ENCODE measurements at places on chromosomes 7 and 10.
A peak's percentile ranks its signal among the peaks of the same experiment; 100 is the strongest.

- H3K27me3 ChIP-seq = peaks cover 12% of the 10 kb centered on the region
- H3K4me1 ChIP-seq = no peaks in the 10 kb centered on the region
- no peak for DNase-seq
- no peak overlapping the region for H3K4me3 ChIP-seq
- H3K27ac ChIP-seq = no peak overlapping the region
- H3K36me3 ChIP-seq = no peaks in the 10 kb centered on the region
Measured at GRCh38 chr10:77661100-77661499, 23.5 kb upstream of the KCNMA1 start.

- no peak overlapping the region for H3K4me3 ChIP-seq
- H3K27me3 ChIP-seq = peaks cover 19% of the 10 kb centered on the region
- peaks cover 25% of the 10 kb centered on the region for H3K4me1 ChIP-seq
- no peak overlapping the region for H3K27ac ChIP-seq
- no peaks in the 10 kb centered on the region for H3K36me3 ChIP-seq
- DNase-seq = no peak
Measured at GRCh38 chr7:128166603-128167041, 74.5 kb upstream of the LEP start.

DNA sequence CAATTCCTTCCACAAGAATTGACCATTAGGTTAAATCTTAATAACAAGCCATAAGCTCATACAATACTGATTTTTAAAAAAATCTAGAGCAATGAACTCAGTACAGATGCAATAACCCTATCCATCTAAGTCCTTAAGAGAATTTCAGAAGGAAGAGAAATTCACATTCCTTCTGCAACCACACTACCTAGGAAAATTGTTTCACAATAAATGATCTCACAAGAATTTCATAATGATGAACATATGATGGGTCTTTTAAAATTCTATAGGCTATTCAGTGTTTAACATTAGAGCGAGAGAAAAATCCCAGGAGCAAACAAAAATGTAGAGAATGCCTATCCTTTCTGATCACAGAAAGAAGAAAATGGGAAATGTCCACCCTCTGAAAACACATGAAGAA, 70.0 kb upstream of the MAGI2 start:
- H3K27ac ChIP-seq = no peak overlapping the region
- no peaks in the 10 kb centered on the region for H3K36me3 ChIP-seq
- H3K27me3 ChIP-seq = no peaks in the 10 kb centered on the region
- DNase-seq = no peak

DNA sequence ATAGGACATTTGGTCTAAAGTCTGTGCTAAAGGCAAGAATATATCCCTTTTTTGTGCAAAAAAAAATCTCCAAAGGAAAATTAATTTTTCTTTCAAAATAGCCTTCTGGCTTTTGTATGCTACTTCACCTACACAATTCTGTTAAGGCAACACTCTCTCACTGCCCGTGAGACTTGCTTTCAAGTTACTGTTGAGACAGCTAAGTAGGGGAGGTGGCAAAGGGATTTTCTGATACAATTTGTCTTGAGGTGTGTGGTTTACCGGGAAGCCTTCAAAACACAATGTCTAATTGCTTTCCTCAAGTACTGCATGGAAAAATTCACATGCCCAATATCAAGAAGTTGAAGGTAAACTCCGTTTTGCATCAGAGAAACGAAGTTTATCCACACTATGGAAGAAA, 50.8 kb upstream of the RSU1 start:
- H3K27me3 ChIP-seq = no peaks in the 10 kb centered on the region
- no peak for DNase-seq
- peaks cover 10% of the 10 kb centered on the region for H3K4me1 ChIP-seq
- H3K4me3 ChIP-seq = no peak overlapping the region

- H3K27ac ChIP-seq = no peak overlapping the region
- no peaks in the 10 kb centered on the region for H3K36me3 ChIP-seq
- no peak overlapping the region for H3K4me3 ChIP-seq
- DNase-seq = no peak
- no peaks in the 10 kb centered on the region for H3K4me1 ChIP-seq
Measured at GRCh38 chr10:120794390-120794789, 56.8 kb upstream of the WDR11 start.

- DNase-seq = no peak
- no peak overlapping the region for H3K4me3 ChIP-seq
Measured at GRCh38 chr7:151851782-151852181, 25.1 kb downstream of the PRKAG2 start.

- no peak for DNase-seq
- no peaks in the 10 kb centered on the region for H3K4me1 ChIP-seq
- H3K4me3 ChIP-seq = no peak overlapping the region
- H3K27ac ChIP-seq = no peak overlapping the region
- no peaks in the 10 kb centered on the region for H3K36me3 ChIP-seq
Measured at GRCh38 chr10:91374052-91374451, 36.1 kb upstream of the HECTD2 start.

GRCh38 chr10:121597504-121598262, 561 bp downstream of the FGFR2 start:
- peak overlapping the region; percentile 78 for H3K4me3 ChIP-seq
- H3K27me3 ChIP-seq = no peaks in the 10 kb centered on the region
- DNase-seq = no peak
